Thoracic aorta (tissue), 2 donors: ENCODE measurements at places on chromosomes 3 and 15. TPM values are rescaled to one million over a fixed set of nuclear protein-coding genes. Genes with fewer than 3 reads are reported as not detected.

DNA sequence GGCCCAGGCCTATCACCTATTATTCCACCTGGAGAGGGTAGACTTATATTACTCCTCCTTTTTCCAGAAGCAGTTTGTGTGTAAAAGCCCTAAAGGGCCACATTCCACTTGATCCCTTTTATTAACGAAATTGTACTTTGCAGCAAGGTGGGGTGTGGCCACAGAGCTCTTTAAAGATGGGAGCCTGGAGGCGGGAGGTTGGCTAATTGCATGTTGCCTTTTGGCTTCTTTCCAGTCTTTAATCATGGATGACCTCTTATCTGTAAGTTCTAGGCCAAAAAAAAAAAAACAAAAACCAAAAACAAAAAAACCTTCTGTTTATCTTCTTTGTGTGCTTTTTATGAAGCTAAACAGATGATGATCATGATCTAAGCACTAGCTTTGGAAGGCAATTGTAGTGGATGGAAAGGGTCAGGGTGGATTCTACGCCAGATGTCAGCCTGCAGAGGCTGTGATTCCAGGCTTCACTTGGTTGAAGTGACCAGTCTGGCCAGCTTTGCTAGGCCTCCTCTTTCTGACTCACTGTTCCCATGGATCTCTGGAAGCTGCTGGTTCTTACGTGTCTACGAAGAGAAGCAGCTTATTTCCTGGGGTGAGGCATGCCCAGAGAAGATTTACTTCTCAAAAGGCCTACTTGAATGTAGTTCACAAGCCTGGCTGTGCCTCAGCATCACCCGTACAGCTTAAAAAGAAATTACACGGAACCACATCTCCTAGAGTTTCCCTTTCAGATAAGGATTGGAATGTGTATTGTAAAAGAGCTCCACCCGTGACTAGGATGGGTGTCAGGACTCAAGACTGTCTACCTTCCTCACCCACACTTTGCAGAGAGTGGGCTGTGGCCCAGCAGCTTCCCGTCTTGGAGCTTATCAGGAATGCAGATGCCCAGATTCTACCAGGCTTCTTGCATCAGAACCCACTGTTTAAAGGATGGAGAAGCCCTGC, 330.9 kb upstream of the C2CD4B start:
- H3K4me1 ChIP-seq: peaks cover 59% of the 10 kb centered on the region
- H3K4me3 ChIP-seq: no peak overlapping the region
- peak; percentile 28 for DNase-seq
- no peaks in the 10 kb centered on the region for H3K27me3 ChIP-seq
- H3K36me3 ChIP-seq: no peaks in the 10 kb centered on the region

DNA sequence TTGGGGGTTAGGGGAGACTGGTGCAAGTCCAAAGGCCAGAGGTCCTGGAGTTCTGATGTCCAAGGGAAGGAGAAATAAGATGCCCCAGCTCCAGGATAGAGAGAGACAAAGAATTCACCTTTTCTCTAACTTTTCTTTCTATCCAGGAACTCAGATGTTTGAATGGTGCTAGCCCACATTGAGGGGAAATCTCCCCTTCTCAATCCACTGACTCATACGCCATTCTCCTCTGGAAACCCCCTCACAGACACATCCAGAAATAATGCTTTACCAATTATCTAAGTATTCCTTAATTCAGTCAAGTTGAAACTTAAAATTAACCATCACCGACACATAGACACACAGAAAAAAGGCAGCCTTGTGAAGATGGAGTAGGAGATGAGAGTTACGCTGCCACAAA, 1085.2 kb downstream of the NSUN3 start:
- no peak overlapping the region for H3K27ac ChIP-seq
- H3K4me1 ChIP-seq: no peaks in the 10 kb centered on the region
- no peak overlapping the region for H3K4me3 ChIP-seq
- no peaks in the 10 kb centered on the region for H3K36me3 ChIP-seq

DNA sequence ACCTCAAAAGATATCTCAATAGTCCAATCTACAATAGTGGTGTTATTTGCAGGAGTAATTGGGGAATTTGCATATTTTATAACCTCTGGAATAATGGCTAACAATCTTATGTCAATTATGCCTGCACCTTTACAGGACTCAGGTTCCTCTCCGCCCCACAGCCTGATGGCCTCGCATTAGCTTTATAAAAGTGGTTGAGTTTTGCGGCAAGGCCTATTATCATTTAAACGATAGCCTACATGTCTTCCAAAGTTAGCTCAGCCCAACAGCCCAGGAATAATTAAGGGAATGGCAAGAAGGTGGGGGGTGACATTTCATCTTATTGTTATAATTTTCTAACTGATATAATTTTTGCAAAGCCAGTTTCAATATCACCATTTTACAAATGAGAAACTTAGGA, 97.3 kb downstream of the RTP4 start:
- no peaks in the 10 kb centered on the region for H3K36me3 ChIP-seq
- DNase-seq: no peak
- H3K4me1 ChIP-seq: no peaks in the 10 kb centered on the region
- no peaks in the 10 kb centered on the region for H3K27me3 ChIP-seq

DNA sequence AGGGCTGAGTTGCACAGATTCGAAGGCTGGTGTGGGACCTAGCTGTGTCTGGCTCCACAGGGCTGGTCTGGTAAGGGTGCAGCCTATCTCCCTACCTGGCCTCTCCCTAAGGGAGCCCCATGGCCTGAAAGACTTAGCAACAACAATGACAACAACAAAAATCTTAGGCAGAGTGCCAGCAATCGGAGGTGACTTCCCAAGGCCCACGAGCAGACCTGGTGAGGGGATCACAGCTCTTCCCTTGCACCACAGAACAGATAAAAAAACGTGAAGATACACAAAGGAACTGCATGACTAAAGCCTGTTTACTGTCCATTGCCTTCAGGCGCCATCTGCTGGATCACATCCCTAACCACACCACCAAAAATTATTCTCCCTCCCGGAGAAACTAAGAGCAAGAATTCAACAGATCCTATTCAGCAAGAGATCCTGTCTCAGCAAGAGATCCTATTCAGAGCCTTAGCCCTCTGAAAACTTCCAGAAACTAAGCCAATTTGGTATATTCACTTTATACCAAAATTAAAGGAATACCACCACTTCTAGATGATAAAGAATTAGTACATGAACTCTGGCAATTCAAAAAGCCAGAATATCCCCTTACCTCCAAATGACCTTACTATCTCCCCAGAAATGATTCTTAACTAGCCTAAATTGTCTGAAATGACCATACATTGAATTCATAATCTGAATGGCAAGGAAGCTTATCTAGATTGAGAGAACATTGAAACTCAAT, 24.1 kb upstream of the OR5K4 start:
- H3K4me1 ChIP-seq: no peaks in the 10 kb centered on the region
- no peaks in the 10 kb centered on the region for H3K27me3 ChIP-seq
- no peak for DNase-seq
- H3K36me3 ChIP-seq: no peaks in the 10 kb centered on the region
- H3K4me3 ChIP-seq: no peak overlapping the region

The ALDH1A3 gene
- total RNA-seq: 3.2 TPM

The DUOXA1 gene
- total RNA-seq: 6.8 TPM

The GOLGA6B gene
- total RNA-seq: not detected

The SLC25A36 gene
- 56.7 TPM for total RNA-seq
